HS-5 (cell line): ENCODE measurements at places on chromosomes 4 and X.

GRCh38 chr4:144316869-144317268, 176.4 kb upstream of the GYPA start:
- no peak for DNase-seq

DNA sequence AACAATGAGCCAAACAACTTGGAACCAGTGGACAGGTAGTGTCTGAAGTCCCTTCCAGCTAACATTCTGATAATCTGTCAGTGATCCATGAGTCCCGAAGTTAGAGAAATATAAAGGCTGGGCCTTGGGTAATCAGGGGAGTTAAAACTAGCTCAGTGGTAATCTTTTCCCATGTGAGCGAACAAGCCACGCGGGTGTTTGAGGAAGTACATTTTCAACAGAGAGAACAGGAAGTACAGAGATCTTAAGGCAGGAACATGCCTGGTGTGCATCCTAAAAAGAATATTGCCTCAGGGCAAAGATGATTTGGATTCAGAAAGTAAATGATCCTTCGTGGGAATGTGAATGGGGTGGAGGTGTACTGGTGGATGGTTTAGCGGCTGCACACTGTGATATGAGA, 42.9 kb downstream of the FNIP2 start:
- no peak for DNase-seq

DNA sequence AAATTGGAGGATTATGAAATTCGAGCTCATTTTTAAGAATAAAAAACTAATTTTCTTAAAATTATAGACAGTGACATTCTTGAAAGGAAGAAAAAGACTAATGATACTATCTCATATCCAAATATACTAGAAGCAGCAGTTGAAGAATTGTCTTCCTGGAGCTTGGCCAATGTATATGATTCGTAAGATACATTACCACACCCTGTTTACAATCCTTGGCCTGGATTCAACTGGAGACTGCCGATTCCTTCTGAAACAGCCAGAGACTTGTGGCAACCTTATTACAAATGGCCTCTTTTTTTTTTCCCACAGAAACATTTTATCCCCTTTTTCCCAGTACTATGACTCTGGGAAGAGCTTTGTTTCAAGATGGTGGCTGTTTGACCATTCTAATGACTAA, 571.2 kb upstream of the FAT1 start:
- peak; percentile 40 for DNase-seq

- no peak for DNase-seq
Measured at GRCh38 chr4:184262901-184263300, 45.2 kb upstream of the ENPP6 start.

DNA sequence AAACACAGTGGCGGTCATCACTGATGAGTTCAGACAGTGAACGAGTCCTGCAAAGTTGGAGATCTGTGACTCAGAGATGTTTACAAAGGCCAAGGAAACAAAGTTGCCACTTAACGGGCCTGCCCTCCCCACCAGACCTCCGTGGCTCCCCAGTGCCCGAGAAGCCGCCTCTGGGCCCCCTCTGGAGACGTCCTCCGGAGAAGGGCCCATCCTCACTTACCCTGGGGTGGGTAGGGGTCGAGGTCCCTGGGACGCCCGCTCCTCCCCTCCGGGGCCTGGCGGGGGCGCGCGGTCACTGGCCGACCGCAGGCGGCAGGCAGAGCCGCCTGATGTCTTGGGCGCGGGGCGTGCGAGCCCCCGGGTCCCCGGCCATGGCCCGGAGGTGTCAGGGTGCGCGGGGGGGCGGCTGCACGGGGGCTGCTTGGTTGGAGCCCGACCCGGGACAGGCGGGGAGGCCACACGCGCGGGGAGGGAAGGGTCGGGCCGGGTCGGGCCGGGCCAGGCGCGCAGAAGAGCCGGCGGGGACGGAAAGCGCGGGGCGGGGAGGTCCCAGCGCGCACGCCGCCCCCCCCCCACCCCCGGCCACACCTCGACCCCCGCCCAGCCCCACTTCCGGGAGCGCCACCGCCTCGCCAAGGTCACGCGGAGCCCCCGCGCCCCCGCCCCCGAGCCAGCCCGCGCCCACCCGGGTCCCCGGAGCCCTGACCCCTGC, 529 bp downstream of the DHRSX start:
- DNase-seq, result peak; percentile 35
